Lower leg skin (tissue), 4 donors: ENCODE measurements at places on chromosomes 5 and 9. TPM values are rescaled to one million over a fixed set of nuclear protein-coding genes. Genes with fewer than 3 reads are reported as not detected.

- DNase-seq: no peak
These were observed 61.3 kb downstream of the IARS1 start for GRCh38 chr9:92232190-92232589.

GRCh38 chr5:108521011-108521700 lies 139.3 kb upstream of the FBXL17 start:
- no peak for DNase-seq

The FBXO38 gene
- 32.9 TPM for total RNA-seq

GRCh38 chr5:118554981-118555380 lies 433.4 kb downstream of the DTWD2 start:
- DNase-seq: no peak

DNA sequence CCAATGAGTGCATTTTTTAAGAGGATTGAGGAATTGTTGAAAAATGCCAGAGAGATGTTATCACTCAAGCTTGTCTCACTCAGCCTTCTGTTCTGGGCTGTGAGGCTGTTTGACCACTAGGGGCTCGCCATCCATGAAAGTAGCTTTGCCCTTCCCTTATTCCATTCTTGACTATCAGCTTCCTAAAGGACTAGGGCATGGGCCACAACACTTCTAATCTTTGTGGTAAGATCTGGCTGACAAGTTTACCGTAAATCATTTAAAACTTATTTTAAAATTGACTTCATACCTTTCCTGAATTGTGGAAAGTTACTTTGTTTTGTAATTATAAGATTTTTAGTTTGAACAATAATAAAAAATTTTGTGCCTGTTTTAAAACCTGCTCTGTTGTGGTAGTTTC lies 49.5 kb downstream of the TJP2 start:
- DNase-seq: no peak

GRCh38 chr9:96751815-96752214 lies 26.1 kb downstream of the ZNF510 start:
- no peak for DNase-seq

DNA sequence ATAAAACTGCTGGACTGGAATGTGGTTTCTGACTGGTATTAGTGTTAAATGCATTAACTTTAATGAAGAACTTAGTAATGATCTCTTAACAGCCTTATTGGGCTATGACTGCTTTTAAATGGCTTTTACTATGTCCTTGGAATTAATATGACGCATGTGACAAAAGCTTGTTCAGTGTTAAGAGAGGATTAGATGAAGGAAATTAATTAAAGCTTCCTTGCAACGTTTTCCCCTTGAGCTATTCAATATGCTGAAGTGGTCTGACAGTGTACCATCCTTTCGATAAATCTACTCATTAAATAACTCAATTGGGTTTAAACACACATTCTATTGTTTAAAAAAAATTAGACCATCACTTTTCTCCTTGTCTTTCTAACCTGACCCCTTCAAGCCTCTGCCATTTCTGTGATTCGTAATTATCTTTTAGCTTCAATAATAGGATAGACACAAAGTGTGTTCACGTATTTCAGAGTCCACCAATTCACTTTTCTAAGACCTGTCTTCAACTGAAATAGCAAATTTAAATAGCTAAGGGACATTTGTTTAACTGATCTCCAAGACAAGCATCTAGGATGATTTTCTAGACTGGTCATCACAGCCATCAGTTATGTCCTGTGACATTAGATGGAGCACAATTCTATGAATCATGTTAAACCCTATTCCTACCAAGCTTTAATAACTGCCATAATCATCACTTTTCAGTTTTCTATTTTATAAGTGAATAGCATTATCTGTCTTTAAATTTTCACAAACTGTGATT lies 1258.0 kb upstream of the CDH9 start:
- DNase-seq: no peak

DNA sequence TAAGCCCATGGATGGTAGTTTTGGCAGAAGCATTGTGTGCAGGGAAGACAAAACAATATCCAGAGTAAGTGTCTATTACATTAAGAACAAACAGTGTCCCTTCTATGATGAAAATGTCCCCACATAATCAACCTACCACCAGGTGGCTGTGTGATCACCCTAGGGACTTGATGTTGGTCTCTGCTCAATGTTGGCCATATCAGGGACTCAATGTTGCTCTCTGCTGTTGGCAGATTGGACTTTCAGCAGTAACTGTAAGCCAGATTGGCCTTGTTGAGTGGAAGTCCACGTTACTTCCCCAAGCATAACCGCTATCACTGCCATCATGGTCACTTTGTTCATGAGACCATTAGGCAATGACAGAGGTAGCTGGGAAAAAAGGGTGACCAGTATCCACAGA lies 52.8 kb upstream of the PRSS3 start:
- DNase-seq: no peak

The PCDHGB1 gene
- 1.3 TPM for total RNA-seq
